ENCODE measurements at places on chromosomes 16 and 17.
A peak's percentile ranks its signal among the peaks of the same experiment; 100 is the strongest.

DNA sequence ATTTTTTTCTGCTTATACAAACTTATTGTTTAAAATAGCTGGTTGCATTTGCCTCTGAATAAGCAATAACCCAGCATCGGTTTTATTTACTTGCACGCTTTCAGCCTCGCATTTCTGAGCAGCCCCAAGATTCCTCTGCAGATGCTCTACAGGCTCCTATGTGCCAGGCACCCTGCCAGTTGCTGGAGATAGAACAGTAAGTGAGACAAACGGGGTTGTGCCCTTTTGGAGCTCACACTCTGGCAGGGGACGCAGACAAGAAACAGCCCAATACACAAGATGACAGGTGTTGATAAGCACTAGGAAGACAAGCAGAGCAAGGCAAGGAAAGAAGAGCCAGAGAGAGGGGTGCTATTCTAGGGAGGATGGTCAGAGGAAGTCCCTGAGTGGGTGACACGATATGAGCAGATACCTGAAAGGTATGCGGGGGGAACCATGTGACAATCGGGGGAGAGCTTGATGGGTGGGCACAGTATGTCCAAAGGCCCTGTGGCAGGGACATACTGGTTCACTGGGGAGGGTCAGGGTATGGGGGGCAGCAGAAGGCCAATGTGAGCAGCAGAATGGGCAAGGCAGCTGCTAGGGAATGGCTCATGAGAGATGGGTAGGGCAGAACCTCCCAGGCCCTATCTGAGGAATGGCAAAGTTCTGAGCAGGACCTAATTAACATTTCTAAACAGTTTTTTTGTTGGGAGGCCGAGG is 18.7 kb upstream of the ADORA2B start:
- no peak for DNase-seq

- no peak for DNase-seq
These were observed 12.4 kb downstream of the COL1A1 start for GRCh38 chr17:50188921-50189549.

DNA sequence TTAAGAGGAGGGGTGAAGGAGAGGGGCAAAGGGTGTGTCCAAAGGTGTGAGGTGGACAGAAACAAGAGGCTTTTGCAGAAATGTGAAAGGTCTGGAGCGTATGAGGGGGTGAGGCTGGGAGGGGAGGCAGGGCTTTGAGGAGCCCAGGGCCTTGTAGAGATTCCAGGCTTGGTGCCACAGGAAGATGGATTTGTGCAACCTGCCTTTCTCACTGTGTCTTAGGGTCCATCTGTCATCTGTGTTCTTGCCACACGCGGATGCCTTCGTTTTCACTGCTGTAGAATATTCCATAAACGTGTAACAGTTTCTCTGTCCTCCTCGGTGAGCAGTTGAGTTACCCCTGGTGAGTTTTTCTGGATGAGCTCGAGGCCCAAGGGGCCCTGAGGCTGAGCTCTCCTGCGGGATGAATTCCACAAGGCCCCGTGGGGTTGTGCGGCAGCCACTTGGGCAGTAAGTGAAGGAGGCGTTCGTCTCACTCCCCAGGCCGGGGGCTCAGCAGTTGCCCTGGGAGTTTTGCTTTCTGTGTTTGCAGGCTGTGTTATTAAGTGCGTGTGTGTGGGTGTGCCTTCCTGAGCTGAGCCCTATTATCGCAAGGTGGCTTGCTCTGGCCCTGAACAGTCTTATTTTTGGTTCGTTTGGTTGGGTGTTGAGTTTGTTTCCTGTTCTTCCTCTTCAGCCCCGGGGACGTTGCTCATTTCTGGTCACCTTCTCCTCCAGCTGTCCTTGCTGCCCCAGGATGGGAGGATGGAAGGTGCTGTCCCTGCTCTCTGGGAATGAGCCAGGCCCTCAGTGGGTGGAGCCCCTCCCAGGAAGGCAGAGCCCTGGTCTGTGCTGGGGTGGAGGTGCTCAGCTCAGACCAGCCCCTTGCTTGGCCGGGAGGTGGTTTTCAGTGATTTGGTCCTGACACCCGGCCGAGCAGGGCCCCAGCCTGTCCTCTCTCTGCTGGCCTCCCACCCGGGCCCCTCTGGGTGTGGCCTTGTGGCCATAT is 28.4 kb downstream of the BAIAP2 start:
- DNase-seq, result peak; percentile 44

- no peak for DNase-seq
These were observed 99.7 kb upstream of the CDH8 start for GRCh38 chr16:62135911-62136310.

- DNase-seq, result no peak
These were observed 77.2 kb downstream of the NT5M start for GRCh38 chr17:17380145-17380925.

- peak; percentile 4 for DNase-seq
These were observed 383.8 kb downstream of the ZFHX3 start for GRCh38 chr16:72664056-72664508.

DNA sequence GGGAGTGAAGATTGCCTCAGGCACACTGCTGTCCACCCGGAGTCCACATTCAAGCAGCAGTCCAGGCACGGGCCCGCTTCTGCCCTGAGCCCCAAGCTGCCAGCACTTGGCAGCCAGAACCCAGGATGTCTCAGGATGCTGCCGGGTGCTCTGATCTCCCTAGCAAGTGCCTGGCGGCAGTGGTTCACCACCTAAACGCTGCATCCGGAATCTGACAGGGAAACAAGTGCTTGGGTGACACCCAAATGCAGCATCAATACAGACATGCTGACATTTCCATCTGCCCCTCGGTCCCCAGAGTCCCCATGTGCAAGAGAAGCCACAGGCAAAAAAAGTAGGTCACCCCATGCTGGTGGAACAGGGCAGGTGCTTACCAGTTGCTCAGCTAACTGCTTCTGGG is 197.1 kb upstream of the RPL38 start:
- DNase-seq, result peak; percentile 52

DNA sequence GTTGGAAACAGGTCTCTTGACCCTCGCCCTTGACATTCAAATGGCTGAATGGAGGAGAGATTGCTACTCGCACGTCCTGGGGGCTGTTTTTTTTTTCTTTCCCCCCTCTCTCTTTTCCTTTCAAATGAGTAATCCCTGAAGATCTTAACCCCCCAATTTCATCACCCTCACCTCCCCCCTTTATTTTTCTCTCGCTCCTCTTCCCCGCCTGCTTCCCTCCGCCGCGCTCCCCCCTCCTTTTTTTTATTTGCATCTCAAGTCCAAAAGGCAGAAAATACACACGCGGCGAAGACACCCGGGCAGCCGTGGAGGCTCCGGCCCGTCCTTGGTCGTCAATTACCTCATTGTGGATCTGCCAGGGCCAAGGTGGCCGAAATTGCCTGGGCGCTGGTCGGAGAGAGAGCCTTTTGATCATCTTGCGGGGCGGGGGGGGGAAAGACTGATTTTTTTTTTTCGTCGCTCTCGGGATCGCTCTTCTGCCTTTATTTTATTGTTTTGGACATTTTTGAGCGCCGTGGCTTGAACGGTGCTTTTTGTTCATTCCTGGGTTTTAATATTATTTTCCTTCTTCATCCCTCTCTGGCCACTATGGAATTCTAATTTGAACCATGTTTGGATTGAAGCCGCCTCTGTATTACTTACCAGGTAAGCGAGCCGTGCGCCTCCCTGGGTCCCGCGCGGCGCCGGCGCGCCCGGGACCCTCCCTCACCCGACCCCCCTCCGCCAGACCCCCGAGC is 57.2 kb upstream of the GSE1 start:
- DNase-seq, result peak; percentile 42

GRCh38 chr17:39675390-39676082 is 7.3 kb downstream of the PNMT start:
- DNase-seq, result no peak

DNA sequence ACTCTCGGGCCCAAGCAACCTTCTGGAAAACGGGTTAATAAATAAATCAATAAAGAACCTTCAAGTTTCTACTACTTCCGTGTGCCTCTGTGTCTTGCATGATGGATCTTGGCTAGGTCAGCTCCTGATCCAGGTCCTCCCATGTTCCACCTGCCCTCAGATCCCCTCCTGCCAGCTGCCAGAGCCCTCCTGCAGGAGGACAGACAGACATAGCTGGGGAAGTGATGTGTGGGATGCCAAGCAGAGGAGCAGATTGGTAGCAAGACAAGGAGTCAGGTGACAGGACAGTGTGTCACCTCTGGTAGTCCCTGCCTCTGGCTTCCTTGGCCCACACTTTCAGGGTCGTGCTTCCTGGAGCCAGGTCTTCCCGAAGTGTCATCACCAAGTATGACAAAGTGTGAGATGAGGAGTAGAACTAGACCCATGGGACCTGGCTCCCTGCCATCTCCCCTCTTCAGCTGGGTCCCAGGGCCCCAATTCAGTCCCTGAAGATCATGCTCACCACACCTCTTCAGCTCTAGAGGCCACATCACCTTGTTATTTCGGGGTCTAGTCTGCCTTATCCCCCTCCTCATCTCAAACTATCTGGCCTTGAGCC is 1.0 kb upstream of the EPN3 start:
- no peak for DNase-seq

DNA sequence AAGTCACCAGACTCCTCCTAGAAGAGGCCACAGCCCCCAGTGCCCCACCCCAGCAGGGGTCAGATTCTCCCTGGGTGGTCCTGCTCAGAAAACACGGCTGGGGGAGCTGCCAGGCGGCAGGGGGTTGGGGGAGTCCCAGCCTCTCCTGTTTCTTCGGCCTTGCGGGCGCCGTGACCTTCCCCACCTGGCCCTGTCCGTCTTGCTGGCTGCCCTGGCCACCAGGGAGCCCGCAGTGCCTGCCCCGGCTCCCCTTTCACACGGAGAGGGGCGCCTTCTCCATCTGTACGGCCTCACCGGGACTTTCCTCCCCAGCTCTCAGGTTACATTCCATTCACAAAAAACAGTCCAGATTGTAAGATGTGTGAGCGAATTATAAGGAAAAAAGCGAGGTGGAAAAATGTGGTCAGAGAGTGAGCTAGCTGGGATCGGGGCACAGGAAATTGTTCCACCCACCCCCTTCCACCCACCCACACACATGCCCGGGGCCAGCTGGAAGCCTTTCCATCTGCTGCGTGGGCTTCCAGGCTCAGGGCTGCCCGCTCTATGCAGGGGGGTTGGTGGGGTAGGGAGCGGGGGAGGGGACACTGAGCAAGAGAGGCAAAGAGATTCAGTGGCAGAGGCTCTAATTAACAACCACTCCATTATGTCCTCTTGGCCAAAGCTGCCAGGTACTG is 14.6 kb upstream of the CIBAR2 start:
- DNase-seq, result peak; percentile 97

DNA sequence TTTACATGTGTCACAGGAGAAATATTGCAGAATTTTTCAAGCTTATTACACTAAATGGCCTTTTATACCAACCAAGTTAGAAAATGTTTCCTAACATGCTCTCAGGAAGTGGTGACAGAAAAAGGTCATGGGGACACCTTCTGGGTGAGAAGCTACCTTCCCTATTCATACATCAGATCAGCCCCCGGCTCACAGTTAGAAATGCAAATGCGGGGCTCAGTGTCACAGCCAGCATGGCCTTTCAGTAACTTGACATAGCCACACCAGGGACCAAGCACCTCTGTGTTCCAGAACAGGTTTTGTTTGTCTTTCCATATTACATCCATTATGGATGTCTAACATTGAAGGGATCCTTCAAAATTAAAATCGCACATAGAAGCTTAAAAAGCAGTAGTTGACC is 59.5 kb downstream of the CHD9NB start:
- DNase-seq, result no peak

DNA sequence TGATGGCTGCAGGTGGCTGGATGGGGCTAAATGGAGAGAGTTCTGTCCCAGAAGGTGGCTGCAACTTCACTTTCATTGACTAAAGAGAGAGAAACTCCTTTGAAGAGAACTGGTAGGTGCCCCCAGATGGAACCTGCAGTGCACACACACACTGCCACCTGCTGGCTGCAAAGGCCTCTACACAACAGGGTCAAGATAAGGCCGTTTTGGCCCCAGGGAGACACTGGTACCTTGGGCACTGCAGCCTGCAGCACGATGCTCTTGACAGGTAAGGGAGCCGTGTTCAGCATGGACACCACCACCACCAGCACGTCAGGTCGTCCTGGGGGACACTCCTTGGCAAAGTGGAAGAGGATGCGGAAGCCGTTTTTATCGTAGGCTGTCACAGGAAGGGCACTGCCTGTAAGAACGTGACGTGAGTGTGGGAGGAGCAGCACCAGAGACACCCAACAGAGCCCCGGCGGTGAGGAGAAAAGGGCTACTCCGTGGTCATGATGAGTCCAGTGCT is 22.7 kb downstream of the GGA3 start:
- peak; percentile 90 for DNase-seq

GRCh38 chr16:47493381-47494337 is 32.5 kb downstream of the PHKB start:
- DNase-seq, result no peak

DNA sequence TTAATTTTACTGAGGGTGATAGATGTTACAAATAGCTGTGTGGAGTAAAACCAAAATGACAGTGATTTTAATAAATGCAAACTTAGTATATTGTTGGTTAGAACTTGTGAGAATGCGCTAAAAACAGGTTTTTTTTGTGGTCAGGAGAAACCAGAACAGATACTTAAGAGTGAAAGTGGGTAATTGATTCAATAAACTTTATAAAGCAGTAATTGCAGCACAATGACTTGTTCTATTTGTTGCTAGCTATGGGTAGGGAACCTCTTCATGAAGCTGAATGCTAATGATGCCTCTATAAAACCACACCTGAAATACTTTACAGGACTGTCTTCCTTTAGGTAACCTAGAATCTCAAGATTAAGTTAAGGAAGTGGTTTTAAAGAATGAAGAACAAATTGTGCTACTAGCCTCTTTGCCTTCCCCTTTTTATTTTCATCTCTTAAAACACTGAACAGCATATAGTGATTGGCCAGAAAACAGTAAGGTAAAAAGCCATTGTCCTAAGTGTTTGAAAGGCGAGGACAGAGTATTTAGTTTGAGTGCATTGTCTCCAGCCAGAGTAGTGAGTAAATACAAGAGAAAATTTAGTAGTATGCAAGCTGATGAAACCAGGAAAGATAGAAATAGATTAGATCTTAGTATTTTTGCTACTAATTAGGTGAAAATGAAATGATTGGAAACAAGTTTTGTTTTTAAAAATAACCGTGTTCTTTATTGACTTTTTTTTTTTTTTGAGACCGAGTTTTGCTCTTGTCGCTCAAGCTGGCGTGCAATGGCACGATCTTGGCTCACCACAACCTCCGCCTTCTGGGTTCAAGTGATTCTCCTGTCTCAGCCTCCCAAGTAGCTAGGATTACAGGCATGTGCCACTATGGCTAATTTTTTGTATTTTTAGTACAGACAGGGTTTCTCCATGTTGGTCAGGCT is 6.0 kb downstream of the GGNBP2 start:
- no peak for DNase-seq

DNA sequence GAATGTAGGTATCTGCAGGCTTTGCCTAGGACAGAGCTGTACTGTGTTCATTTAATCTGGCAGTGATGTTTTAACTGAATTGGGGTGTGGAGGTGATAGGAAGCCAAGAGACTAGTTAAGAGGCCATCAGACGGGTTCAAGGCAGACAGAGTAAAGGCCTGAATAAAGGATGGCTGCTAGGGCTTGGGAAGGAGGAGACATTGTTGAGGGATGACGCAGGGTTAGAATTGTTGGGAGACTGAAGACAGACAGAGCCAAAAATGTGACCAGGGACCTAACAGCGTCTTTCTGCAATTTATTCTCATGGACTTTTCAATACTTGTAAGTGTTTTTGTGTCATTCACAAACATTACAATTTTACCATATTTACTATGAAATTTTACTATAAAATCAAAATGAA is 48.6 kb upstream of the MYH10 start:
- DNase-seq, result no peak

- DNase-seq, result no peak
These were observed 15.9 kb downstream of the C1QTNF1 start for GRCh38 chr17:79039886-79040285.

- peak; percentile 38 for DNase-seq
These were observed 7.4 kb downstream of the RNF112 start for GRCh38 chr17:19418251-19418992.

Data from cerebellar cortex (tissue), 1 donor.